NCI-H146 (cell line): ENCODE measurements at places on chromosomes 5 and 9.
A peak's percentile ranks its signal among the peaks of the same experiment; 100 is the strongest.

DNA sequence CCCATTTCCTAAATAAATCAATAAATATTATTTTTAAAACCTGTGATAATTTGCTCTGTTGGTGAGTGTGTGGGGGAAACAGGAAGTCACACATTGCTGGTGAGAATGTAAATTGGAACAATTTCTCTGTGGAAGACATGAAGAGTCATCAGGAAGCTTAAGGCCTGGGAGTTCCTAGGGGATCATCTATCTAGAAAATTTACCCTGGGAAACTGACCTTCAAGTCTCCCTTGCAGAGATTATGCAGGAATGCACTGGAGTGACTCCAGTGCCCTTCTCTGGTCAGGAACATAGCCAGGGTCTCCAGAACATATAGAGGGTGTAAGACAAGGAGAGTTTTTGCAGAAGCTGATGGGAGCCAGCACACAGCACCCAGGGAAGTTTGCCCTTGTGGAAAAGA lies 13.0 kb upstream of the GCNT1 start:
- DNase-seq: no peak

DNA sequence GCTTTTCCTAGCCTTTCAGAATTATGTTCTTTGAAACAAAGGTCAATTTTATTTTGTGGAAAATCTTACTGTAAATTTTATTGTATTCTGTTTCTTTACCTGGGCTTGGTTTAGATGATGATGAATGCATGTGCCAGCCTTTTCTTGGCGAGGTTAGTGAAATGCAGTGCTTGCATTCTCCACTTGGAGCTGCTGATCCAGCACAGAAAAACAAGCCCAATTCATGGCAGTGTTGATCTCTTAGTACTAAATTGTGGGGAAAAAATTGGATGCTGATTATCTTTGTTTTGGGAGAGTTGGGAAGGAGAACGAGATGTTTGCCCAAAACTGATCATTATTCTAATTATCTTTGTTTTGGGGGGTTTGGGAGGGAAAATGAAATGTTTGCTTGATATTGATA lies 3.7 kb downstream of the HABP4 start:
- DNase-seq: no peak

DNA sequence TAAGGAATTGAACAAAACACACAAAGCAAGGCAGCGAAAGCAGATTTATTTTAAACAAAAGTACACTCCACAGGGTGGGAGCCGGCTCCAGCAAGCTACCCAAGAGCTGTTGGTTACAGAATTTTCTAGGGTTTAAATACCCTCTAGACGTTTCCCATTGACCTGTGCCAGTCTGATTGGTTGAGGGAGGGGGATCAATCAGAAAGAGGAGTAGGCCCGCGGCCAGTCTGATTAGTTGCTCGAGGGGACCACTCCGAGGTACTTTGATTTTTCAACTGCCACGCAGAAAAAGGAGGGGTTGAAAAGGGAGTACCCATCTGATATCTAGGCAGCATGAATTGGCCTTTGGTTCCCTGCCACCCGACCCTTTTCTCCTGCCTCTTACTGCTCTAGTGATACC lies 998 bp downstream of the SRP19 start:
- peak; percentile 21 for DNase-seq

- DNase-seq: no peak
Observed at GRCh38 chr5:151318850-151319732, 15.5 kb upstream of the SLC36A3 start.

GRCh38 chr9:114475412-114476135 lies 29.7 kb downstream of the WHRN start:
- no peak for DNase-seq

GRCh38 chr9:116658265-116658664 lies 28.8 kb upstream of the TRIM32 start:
- no peak for DNase-seq

DNA sequence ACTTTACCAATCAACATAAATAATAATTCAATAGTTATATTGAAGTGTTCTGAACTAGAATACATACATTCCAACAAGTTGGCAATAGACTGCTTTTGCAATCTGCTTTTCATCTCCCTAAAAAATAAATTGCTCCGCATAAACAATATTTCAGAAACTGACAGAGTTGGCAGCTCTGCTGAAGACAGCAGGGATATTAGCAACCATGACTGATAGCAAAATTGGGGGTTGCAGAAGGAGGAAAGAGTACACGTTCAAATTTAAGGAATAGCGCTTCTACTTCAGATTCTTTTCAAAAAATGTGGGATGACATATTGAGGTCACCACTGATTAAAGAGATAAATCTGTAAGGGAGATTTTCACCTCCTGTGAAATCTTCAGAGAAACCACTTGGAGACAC lies 521.2 kb downstream of the DTWD2 start:
- no peak for DNase-seq

- peak; percentile 14 for DNase-seq
Observed at GRCh38 chr9:68979538-68980314, 34.2 kb downstream of the PRKACG start.

- DNase-seq: no peak
Observed at GRCh38 chr9:85960688-85961093, 19.7 kb downstream of the NAA35 start.

GRCh38 chr9:117412006-117412715 lies 2.7 kb downstream of the ASTN2 start:
- DNase-seq: peak; percentile 6

- DNase-seq: peak; percentile 88
Observed at GRCh38 chr5:73625944-73626811, at the start of gene ARHGEF28. ARHGEF28 (plus strand) TSS chr5:73626196; CDS start chr5:73684852, 58,656 bp downstream.

- DNase-seq: no peak
Observed at GRCh38 chr9:26266146-26266793, 588.0 kb upstream of the TUSC1 start.

GRCh38 chr9:81717747-81718077 lies 28.4 kb upstream of the TLE1 start:
- DNase-seq: no peak

GRCh38 chr9:34034698-34035065 lies 14.0 kb downstream of the UBAP2 start:
- DNase-seq: no peak

GRCh38 chr5:79086116-79086515 lies 16.5 kb downstream of the BHMT2 start:
- DNase-seq: no peak

DNA sequence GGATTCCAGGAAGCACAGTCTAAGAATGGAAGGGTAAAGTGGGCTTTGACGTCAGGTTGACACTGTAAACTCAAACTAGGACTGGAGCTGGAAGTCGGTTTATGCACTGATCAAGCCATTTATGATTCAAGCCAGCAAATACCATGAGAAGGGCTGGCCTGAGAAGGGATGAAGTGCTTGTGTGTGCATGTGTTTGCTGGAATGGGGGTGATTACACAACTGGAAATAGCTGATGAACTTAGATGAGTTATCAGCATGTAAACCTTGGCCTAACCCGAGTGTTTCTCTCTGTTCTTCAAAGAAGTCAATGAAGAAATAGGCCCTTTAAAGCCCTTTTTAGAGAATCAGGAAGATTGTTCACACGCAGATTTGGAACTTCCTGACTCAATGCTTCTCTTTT lies 287.6 kb downstream of the RFX3 start:
- DNase-seq: no peak

- DNase-seq: no peak
Observed at GRCh38 chr9:125504616-125505015, 202.4 kb downstream of the MAPKAP1 start.

GRCh38 chr5:136047858-136048257 lies 19.1 kb downstream of the TGFBI start:
- no peak for DNase-seq

DNA sequence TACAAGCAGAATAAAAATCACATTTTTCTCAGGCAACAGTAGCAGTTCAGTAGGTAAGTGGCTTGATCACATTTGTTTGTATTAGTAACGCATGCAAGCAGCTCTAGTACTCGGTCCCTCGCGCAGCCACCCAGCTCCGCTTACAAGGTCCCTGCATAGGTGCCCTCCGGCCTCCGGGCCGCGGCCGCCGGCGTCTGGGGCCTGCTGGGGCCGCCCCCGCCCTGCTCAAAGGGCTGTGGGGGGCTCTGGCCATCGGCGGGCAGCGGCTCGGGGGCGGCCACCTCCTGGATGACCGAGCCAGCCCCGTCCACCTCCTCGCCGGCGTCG lies 50.2 kb upstream of the UBAC1 start:
- no peak for DNase-seq

DNA sequence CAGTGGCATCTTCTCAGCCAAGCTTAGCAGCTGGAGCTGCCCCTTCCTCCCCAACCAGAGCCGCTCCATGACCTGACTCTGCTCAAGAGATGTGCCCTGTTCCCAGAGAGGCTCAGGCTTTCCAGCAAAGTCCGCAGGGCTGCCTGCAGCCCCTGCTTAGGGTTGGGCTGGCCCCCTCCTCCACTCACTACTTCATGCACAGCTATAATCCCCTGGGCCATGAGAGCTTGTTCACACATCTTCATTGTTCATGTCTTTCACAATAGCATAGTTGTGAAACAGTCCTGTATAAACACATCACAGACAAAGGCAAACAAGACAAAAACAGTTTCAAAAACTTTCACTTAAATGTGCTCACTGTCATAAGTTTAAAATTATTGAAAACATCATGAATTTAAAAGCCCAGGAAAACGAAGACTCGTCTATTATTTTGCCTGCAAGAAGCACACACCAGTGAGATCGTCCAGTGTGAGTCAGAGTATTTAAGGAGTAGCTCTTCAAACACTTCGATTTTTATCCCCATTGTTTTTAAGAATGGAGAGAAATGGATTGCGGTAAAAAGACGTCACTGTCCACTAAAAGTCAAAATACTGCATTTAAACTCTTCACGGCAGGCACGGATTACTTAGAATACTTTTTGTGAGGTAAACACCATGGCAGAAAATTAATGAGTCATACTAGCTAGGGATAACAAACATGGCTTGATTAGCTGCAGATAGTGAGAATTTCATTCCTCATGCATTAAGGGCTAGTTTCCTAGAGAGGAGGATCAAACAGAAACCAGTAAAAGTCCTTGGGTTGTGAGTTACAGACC lies 40.7 kb upstream of the S1PR3 start:
- no peak for DNase-seq

GRCh38 chr9:33222031-33222430 lies 17.9 kb upstream of the SPINK4 start:
- DNase-seq: peak; percentile 76

- no peak for DNase-seq
Observed at GRCh38 chr9:96476591-96476990, 26.6 kb downstream of the HABP4 start.

DNA sequence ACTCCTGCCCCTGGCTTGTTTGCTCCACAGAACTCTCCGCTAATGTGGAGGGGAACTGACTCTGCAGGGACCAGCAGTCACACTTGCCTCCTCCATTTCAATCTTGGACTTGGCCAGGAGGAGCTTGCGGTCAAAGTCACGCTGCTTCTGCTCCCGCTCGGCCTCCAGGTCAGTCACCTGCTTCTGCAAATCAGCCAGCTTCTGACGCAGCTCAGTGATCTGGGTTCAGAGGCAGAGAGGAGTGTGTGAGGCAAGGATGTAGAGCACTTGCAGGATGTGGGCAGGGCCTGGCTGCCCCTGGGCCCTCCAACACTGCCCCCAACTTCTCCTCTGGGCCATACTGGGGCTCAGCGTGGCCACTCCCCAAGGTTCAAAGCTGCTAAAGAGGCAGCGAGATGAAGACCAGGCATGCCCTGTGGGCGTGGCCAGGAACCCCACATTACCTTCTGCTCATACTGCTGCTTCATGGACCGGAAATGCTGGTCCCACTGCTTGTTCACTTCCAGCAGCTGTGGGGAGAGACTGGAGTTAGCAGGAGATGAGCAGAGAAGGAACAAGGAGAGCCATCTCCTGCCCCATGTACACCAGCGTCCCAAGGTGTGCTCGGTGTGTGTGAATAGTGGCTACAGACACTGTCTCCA lies 22.2 kb downstream of the GPX3 start:
- no peak for DNase-seq

DNA sequence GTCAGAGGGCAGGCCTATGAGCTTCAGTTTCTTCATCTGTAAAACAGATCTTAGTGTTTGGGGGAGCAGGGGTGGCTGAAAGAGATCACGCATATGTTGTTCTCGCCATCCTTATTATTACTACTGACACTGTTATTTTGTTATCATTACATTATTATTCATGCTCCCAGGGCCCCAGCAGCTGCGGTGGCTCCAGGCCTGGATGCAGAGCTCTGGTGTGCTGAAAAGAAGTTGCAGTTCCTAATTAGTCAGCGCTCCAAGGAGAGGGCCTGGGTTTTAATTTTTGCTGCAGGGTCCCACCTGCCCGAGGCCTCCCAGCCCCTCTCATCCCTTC lies 19.5 kb downstream of the CXXC5 start:
- no peak for DNase-seq

DNA sequence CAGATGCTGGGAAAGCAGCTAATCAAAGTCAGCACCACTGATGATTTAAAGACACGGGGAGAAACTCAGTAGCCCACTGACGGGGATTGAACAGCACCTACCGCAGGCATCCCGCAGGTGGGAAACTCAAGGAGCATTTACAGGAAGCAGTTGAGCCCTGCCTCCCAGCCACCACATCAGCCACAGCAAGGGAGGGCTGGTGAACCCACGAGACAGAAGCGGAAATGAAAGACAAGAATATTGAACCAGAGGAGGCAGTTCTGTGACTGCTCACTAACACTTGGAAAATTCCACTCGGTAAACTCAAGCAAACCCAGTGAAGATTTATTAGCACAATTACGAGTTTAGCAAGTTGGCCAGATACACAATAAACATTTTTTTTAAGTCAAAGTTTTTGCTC lies 10.6 kb upstream of the FAM163B start:
- DNase-seq: no peak

GRCh38 chr9:130073373-130073772 lies 19.7 kb downstream of the GPR107 start:
- no peak for DNase-seq

- no peak for DNase-seq
Observed at GRCh38 chr9:93464876-93465275, 11.5 kb upstream of the FAM120AOS start.

DNA sequence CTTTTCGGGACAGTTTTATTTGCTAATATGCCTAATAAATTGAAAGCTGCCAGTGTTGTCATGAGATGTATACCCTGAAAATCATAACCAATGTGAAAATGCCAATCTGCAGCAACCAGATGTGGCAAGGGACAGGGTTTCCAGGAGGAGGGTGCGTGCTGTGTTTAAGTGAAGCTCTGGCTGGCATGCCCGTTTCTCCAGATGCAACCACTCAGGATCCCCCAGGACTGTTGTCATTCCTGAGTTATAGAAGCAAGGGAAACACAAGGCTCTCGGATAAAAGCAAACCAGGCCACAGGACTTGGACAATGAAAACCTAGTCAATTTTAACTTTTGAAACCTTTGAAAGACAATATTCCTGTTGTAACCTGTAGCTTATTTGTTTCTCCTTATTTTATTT lies 360.2 kb downstream of the SLIT3 start:
- DNase-seq: no peak

DNA sequence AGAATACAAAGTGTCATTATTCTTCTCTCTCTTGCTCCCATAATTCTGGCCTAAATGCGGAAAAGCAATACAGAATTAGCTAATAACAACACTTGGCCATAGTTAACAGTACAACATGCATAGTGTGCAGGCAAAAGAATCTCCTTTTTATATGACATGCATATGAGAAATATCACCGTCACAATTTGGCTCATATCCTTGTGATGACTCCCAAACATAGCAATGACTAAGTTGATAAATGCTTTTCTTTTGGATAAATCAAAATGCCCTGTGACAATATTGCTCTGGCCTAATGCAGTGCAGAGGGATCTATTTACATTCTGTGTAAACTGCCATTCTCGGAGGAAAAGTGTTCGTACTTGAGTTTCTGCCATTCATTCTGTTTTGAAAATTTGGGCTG lies 121.9 kb upstream of the GHR start:
- no peak for DNase-seq

- DNase-seq: no peak
Observed at GRCh38 chr5:160922311-160922710, 70.3 kb upstream of the ATP10B start.
